ENCODE measurements at places on chromosomes 1 and 21.

GRCh38 chr21:25953196-25953595 is 217.4 kb downstream of the APP start:
- DNase-seq = no peak

DNA sequence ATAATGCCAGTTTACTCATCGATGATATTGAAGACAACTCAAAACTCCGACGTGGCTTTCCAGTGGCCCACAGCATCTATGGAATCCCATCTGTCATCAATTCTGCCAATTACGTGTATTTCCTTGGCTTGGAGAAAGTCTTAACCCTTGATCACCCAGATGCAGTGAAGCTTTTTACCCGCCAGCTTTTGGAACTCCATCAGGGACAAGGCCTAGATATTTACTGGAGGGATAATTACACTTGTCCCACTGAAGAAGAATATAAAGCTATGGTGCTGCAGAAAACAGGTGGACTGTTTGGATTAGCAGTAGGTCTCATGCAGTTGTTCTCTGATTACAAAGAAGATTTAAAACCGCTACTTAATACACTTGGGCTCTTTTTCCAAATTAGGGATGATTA is 13.7 kb downstream of the GGPS1 start:
- DNase-seq = no peak

- DNase-seq = no peak
Measured at GRCh38 chr21:44878053-44878982, 4.8 kb upstream of the PTTG1IP start.

DNA sequence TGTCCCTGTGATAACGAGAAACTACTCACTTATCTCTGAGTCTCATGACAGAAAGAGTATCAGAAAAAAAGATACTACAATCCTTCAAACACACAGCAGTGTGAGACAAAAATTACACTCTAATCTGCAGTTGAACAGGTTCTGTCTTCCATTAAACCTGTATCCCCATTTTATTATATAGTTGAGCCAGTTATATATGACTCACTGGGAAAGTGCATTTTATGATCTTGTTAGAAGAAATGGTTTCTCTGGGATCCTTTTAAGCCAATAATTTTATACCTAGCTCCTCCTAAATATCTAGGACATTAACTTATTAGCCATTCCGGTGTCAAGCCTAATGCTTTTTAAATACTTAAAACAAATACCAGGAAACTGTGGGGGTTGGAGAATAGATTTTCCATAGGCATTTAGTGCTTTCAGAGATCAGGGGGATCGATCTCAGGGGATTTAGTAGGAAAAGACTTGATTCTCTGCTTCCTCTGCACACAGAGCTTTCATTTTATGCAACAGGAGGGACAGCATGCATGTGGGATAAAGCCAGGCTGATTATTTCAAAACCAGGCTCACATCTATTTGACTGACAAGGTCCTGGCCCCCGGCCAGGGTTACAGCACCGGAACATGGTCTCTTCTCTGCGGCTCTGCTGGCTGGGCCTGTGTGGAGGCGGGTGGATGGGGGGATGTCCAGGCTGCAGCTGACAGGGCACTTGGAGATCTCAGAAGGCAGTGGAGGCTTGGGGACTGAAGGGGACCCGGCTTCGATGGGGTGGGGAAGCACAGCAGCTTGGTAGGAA is 310.6 kb downstream of the DISC1 start:
- no peak for DNase-seq

DNA sequence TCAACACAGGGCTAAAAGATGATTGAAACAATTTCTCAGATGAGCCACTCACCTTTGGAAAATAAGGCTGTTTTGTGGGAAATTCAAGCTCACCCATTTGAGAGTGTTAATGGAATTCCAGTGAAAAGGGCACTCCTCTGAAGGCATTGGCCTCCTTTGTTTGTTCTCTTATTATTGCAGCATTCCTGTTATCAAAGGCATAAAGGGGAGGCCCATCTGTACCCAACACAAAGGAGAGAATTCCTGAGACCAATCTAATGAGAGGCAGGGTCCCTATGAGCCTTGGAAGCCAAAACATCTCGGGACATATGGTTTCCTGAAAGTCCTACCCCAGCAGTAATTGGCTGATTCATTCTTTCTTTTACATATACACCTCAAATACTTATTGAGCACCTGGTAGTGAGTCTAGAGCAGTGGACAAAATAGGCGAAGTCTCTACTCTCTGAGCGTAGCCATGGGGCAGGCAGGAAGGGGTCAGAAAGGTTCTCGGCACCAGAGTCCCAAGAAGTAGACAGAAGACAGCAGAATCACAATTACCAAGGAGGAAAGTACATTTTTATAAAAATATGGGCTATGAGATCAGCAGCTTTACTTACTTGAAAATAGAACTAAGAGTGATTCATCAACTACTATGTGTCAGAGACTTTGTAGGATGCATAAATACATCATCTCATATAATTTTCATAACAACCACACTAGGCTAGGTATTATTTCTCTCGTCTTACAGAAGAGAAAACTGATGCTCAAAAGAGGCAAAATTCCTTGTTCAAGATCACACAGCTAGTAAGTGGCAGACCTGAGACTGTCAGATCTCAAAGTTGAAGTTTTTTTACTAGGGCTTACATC is 218.7 kb downstream of the DAB1 start:
- DNase-seq = no peak

DNA sequence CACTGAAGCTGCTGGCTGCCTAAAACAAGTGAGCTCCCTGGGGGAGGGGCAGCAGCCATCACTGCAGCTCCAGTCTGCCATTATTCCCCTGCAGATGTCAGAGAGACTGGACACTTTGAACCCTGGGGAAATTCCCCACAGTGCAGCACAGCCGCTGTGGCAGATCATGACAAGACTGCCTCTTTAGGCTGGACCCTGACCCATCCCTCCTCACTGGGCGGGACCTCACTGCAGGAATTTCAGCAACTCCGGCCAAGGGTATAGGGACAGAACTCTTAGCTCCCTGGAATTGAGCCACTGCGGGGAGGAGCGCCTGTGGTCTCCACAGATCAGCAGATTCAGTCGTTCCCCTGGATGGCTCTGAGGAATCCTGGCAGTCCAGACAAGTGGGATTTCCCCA is 964.6 kb downstream of the BRINP3 start:
- DNase-seq = no peak

- no peak for DNase-seq
Measured at GRCh38 chr1:194830387-194830786, 1644.0 kb upstream of the B3GALT2 start.

DNA sequence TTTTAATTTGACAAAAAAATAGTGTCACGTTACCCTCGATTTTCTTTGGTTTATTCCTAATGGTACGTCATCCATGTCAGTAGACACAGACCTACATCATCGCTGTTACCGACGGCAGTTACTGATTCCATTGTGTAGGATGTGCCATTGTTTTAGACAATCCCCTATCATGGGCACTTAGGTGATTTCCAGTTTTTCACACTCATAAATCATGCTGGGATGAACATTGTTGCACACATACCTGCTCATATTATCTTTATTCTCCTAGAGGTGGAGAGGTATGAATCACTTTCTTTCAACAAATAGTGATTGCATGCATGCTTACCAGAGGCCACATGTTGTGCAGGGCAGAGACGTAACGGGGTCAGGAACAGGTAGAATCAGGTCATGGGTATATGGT is 79.7 kb upstream of the EFHD2 start:
- no peak for DNase-seq

DNA sequence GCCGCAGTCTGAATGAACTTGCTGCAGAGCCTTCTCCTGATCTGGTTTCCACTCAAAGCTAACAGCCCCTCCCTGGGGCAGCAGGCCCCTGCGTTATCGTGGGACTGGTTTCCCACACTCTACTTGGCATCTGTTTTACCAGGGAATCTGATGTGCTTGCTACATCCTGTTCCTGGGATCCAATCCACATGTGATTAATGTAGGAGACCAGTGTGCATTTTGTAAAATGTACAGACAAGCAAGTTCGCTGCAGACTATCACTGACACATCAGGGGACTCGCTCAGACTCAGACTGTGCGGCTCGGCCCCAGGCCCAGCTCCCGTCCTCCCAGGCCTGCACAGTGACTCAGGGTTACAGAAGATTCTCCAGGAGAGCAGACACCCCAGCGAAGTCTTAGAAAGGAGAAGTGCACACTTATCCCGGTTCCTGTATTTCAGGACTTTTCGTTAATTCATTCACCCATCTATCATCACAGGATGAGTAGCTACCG is 340.1 kb downstream of the MATN1 start:
- DNase-seq = no peak

GRCh38 chr21:15003463-15004135 is 61.2 kb downstream of the NRIP1 start:
- no peak for DNase-seq

DNA sequence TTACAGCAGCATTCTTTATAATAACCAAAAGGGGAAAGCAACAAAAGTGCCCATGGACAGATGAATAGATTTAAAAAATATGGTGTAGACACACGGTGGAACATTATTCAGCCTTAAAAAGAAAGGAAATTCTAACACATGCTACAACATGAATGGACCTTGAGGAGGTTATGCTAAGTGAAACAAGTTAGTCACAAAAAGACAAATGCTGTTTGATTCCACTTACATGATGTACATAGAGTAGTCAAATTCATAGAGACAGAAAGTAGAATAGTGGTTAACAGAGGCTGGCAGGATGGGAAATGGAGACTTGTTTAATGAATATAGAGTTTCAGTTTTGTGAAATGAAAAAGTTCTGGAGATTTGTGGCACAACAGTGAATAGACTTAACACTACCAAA is 151.4 kb downstream of the CYYR1 start:
- DNase-seq = no peak

GRCh38 chr1:36098650-36099365 is 10.1 kb downstream of the ADPRS start:
- no peak for DNase-seq

Data from activated T-helper 1 cell treated with anti-CD3 and anti-CD28 coated beads, Interleukin-2, amount 50 U/mL, for 16 hours (primary cell).